ENCODE measurements at places on chromosomes 12 and 14.

DNA sequence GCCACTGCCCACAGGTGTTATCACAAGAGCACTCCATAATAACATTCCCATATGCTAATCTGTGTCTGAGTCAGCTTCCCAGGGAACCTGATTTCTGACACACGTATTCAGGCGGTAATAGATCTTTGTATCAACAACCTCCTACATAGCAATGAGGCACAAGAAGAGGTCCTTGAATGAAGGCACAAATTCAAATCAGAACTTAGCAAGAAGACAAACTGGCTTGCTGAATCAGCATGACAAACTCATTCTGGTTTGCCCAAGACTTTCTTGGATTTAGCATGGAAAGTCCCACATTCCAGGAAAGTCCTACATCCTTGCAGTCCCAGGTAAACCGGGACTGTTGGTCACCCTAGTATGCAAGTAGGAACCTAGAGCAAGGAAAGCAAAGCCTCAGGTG is 33.9 kb upstream of the RNU6-7 start:
- no peak for DNase-seq

DNA sequence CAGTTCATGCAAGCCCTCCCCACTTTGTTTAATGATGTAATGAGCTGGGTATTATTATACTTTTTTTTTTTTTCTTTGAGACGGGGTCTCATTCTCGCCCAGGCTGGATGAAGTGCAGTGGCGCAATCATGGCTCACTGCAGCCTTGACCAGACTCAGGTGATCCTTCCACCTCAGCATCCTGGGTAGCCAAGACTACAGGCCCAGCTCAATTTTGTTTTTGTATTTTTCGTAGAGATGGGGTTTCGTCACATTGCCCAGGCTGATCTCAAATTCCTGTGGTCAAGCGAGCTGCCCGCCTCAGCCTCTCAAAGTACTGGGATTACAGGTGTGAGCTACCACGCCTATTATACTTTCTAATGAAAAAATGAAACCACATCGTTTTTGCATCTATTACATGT is 4.5 kb upstream of the DCAF11 start:
- no peak for DNase-seq

DNA sequence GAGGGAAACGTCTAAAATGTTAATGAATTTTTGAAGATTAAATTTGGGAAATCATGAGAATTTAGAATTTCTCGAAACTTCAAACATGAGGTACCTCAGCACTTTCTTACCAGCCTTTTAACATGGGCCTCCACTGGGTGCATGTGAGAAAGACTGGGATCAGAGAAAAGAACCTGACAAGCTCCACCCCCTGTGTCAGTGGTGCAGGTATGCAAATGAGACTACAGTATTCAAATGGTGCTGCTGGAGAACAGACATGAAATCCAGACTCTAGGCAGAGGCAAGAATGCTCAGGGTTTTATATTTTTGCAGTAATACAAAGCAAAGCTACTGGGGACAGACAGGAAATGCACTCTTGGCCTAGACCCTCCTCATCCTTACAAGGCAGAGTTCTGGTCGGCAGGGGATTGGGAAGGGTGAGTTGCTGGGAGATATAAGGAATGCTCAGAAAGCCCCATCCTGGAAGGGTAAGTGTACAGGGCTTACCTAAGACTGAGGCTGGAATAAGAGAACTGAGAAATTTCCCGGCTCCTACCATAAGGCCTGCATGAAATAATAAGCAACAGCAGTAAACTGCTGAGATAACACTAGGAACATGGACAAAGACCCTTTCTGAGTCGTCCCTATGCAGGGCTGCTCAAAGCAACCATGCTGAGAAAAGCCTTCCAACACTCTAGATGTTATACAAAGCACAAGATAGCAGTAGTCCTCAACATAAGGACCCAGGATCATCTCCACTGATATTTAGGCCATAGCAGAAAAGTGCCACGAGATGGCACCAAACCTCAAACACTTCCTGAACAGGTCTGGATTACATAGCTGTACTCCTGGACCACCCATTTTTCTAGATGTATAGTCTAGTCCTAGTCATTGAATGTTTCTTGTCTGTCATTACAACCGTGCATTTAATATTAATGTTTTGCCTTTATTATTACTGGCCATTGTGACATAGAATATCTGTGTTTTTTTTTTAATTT is 260.8 kb downstream of the RASSF9 start:
- DNase-seq = no peak

DNA sequence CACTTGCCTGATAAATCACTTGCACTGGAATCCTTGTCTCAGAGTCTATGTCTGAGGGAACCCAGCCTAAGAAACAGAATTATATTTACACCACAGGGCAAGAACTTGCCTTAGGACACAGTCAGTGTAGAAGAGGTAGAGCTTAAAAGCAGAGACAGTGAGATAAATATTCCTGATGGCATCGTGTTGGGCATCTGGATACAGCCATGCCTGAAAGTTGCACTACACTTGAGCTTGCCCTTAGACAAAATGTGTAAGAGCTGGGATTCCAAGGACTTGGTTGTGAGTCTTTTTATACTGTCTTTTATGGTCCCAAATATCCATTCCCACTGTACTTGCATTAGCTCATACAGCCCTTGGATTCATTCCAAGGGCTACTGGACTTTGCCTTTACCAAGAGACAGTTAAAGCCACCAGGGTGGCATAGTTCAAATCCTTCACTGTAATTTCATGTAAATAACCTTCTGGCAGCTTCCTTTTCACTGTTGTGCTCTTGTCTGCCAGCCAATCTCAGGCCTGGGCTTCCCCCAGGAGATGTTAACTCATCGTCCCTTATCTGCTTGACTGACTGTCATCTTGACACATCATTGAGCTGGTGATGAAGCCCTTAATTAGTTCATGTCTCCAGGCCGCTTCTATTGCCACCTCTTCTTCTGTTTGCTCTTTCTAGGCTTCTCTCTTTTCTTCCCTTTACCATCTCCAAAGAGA is 577.9 kb upstream of the TBX3 start:
- DNase-seq = no peak

- DNase-seq = peak; percentile 8
These were observed 34.8 kb downstream of the HIGD1C start for GRCh38 chr12:50986966-50987737.

DNA sequence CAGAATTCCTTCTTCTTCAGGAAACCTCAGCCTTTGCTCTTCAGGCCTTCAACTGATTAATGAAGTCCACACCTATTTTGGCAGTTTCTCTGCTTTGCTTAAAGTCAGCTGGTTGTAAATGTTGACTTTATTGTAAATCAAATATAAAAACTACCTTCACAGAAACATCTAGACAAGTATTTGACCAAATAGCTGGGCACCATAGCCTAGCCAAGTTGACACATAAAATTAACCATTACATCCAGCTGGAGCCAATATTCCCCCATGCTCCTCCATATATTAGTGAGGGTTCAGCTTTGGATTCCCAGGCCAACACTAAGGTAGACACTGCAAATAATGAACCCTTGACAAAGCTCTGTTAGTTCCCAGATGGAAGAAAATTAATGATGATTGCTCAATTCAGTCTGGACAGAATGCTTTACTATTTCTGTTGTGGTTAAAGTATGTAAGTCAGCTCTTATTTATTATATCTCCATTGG is 125.5 kb downstream of the ZFP36L1 start:
- no peak for DNase-seq

GRCh38 chr12:112170971-112171596 is 45.7 kb downstream of the TRAFD1 start:
- DNase-seq = no peak

DNA sequence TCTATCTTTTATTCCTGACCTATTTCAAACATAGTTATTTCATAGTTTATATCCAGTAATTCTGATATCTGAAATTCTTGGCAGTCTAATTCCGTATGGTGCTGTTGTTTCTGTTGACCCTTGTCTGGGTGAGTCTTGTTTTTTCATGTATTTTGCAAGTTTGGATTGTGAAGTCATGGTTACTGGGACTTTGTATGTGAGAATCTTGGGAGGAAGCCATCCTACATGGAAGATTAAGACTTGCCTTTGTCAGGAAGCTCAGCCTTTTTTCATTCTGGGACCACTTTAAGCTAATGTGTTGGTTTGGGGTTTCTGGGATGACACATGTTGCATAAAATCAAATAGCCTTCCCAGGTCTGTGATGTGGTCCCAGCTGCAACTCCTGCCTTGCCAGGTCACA is 191.6 kb upstream of the E2F7 start:
- no peak for DNase-seq

GRCh38 chr12:105998561-105998960 is 140.2 kb downstream of the NUAK1 start:
- no peak for DNase-seq

GRCh38 chr14:101126731-101127130 is 223.2 kb upstream of the RTL1 start:
- DNase-seq = no peak

DNA sequence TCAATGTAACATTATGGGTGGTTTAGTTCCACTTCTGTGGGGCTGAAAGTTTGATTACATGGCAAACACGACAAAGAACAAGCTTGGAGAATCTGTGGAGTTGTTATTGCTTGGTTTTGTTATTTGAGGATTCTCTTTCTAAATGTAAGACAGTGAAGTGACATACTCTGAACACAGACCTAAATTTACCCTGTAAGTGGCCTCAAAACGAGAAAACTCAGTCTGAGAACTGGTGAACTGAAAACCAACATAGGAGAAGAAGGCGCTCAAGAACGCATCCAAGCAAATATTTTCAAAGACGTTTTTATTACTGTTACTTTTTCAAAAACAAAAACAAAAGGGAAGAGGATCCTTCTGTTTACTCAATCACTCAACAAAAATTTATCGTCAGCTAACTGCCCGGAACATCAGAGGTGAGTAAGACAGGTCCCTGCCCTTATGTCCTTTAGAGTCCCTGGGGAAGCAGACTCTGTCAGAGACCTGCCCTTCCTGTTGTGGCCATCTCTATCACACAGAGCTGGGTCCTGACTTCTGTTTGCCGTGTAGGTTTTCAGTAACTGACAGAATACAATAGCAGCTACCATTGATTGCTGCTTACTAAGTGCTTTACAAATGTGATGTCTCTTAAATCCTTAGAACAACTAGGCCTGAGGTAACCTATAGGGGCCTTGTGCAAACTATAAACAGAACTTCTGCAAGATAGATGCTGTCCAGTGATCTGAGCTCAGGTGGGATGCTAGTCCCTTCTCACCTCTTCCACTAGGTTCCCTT is 79.3 kb upstream of the C12orf71 start:
- no peak for DNase-seq

DNA sequence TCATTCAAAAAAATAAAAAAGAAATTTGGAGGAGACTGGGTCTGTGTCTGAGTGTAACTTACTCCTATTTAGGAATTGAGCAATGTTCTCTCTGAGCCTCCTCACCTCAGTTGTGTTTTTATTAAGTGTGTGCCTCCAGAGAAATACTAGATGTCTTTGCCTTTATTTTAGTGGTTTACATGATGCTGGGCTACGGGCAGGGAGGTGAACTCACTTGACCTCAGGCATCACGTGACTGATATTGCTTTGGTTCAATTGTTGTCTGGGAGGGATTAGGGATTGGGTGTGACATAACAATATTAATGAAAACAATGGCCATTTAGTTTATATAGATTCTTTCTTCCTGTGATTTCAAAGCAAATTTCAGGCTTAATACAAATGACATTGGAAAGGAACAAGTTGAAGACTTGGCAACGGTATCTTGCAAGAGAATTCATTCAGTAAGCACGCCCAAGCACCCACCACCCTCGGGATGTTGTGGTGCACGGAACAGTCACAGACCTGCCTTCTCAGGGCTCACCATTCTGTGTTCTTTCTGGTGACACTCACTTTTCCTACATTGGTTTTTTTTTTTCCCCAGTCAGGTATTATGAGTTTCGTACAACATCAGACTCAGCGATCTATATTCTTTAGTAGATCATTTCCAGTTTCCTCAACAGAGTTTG is 77.5 kb downstream of the BMP4 start:
- no peak for DNase-seq

DNA sequence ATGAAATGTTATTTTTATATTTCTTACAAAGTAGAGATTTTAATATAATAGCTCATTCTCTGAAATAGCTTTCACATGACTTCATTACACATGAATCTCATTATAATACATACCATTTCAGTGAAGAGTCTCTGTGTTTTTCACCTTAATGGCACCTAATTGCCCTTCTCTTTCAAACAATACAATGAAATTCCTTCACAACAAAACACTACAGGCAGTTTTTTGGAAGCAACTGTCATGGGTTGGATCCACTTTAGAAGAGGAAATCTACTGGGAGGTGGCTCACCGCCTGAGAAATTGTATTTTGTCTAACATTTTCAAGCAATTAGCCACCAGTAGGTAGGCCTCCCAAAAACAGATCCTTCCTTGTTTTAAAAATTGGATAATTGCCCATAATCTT is 40.3 kb upstream of the RGS6 start:
- no peak for DNase-seq

GRCh38 chr12:121132601-121133481 is at the start of gene P2RX7:
P2RX7 (plus strand) TSS chr12:121132876; CDS start chr12:121132971, 95 bp downstream.
- peak; percentile 43 for DNase-seq

DNA sequence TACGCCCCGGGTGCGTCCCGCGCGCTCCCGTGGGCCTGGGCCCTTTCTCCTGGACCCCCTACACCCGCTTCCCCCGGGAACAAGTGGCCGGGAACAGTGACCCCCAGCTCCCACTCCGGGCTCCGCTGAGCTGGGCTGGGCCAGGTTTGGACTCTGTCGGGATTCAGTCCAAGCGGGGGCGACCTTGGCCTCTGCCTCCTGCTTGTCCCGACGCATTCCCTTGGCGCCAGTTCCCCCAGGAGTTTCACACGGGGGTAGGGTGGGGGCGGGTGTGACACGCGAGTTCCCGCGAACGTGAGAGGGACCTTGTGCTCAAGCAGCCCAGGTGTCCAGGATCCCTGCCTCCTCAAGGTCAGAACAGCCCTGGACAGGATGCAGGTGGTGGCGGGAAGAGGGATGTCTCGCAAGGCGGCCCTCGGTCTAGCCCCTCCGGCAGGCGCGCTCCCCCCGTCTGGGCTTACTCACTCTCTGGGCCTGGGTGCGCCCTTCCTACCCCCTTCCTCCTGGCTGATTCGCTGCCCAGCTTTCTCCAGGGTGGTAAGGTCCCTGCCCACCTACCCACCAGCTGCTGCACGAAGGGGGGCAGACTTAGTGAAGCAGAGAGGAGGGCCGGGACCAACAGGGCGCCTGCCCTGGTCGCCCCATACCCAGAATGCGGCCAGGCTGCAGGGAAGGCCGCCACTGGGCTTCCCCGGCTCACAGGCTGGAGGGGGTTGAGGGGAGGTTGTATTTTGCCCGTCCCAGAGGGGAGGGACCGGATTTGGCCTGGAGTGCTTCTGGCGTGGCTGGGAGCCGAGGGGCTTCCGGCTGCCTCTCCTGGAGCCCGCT is 862 bp downstream of the CRIP2 start:
- no peak for DNase-seq

DNA sequence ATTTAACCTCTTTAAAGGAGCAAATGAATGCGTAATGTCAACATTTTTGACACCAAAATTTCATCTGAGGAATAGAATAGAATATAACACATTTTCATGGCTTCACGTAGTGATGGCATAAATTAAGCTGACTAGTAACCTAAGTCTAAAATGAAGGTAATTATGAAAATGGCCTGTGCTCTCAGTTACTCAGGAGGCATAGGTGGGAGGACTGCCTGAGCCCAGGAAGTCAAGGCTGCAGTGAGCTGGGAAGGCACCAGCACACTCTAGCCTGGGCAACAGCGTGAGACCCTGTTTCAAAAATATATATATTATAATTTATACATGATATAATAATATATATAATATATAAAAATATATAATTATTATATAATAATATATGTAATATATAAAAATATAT is 383.2 kb upstream of the ATP2B1 start:
- no peak for DNase-seq

GRCh38 chr12:91400271-91400670 is 217.7 kb upstream of the DCN start:
- DNase-seq = no peak

Data from stimulated activated naive CD8-positive, alpha-beta T cell treated with anti-CD3 and anti-CD28 coated beads, Interleukin-15, amount 100 ng/mL, for 72 hours (primary cell).